ENCODE measurements at places on chromosomes 5 and 9.
A peak's percentile ranks its signal among the peaks of the same experiment; 100 is the strongest.

- DNase-seq, result peak; percentile 63
Measured at GRCh38 chr5:83608122-83608521, 112.5 kb downstream of the HAPLN1 start.

DNA sequence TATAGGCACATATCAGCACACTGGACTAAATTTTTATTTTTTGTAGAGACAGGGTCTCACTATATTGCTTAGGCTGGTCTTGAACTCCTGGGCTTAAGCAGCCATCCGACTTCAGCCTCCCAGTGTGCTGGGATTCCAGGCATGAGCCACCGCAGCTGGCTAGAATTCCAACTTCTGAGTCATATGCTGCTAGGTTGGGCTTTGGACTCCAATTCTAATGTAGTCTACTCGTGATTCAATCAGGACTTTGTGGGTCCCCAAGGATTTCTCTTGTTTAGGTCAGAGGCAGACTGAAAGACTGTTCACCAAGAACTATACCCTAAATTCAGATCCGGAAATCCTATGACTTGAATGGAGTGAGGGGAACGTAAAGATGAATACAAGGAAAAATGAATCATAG lies 68.2 kb upstream of the CHD1 start:
- no peak for DNase-seq

- no peak for DNase-seq
Measured at GRCh38 chr9:27188426-27188825, 79.4 kb downstream of the TEK start.

DNA sequence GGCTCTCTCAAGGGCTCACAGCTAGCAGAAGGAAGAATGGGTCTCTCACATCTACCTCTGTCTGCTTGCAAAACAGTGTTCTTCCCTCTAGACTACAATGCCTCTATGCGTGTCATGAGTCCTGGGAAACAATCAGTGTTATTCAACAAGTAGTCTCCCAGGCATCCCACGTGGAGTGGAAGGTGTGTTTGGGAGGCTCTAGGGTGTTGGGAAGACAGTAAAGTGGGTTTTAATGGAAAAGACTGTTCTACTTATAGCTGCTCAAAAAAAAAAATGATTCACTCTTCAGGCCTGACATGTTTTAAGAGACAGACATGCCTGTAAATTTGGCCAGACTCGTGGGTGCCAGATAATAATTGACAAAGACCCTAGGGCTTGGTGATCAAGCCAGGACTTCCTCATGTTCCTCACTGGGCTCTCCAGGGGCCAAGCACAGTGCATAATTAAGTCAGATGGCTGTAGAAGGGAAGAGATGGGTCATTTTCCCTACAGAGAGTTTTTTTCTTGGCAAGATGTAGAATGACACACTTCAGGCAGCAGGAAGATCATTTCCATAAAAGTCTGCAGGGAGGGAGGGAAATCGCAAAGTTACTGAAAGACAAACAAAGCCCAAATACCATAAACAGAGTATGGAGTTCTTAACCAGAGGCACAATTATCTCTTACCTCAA lies 246.4 kb downstream of the ACTL7B start:
- DNase-seq, result no peak

- DNase-seq, result no peak
Measured at GRCh38 chr5:170554521-170555267, 50.9 kb downstream of the KCNIP1 start.

DNA sequence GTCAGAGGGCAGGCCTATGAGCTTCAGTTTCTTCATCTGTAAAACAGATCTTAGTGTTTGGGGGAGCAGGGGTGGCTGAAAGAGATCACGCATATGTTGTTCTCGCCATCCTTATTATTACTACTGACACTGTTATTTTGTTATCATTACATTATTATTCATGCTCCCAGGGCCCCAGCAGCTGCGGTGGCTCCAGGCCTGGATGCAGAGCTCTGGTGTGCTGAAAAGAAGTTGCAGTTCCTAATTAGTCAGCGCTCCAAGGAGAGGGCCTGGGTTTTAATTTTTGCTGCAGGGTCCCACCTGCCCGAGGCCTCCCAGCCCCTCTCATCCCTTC lies 19.5 kb downstream of the CXXC5 start:
- no peak for DNase-seq

DNA sequence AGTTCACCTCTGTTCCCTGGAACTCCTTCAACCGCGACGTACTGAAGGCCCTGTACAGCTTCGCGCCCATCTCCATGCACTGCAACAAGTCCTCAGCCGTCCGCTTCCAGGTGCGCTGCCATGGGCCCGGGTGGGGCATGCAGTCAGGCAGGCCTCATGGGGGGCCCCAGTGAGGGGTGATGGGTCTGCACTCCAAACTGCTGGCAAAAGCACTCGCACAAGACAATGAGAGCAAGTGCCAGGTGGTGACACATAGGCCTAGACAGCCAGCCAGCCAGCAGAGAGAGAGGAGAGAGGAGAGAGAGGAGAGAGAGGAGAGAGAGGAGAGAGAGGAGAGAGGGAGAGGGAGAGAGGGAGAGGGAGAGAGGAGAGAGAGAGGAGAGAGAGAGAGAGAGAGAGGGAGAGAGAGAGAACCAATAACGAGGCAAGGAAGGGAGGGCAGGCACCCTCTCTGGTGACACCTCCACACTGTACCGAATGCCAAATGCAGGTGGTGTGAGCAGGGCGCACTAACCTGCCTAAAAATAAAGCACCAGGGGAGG lies 21.0 kb downstream of the DBH start:
- DNase-seq, result no peak

DNA sequence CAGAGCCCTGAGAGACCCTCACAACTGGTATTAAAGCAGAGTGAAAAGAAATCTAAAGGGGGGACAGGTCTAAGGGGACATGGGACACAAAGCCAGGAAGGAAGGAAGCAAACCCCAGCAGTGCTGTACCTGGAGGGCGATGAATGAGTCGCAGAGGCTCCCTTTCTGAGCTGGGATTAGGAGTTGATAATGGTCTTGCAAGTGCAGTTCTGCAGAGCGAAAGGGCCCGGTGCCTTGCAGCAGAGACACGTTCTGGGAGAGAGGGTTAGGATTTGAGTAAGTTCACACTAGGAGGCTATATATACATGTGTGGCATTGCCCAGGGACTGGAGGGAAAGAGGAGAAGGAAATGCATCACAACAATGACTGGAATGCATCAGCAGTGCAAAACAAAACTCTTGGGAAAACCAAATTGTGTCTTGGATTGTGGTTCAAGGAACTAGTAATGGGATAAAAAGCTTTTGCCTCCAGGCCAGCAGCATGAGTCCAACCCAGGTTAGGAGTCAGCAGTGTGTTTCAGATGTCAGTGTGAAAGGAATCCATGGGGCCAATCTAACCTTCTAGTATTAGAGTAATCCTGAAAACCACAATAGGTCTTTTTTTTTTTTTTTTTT lies 38.8 kb upstream of the LIFR start:
- no peak for DNase-seq

- DNase-seq, result peak; percentile 23
Measured at GRCh38 chr5:157516006-157516405, 56.0 kb downstream of the NIPAL4 start.

- DNase-seq, result no peak
Measured at GRCh38 chr5:126746290-126746689, 30.6 kb upstream of the LMNB1 start.

DNA sequence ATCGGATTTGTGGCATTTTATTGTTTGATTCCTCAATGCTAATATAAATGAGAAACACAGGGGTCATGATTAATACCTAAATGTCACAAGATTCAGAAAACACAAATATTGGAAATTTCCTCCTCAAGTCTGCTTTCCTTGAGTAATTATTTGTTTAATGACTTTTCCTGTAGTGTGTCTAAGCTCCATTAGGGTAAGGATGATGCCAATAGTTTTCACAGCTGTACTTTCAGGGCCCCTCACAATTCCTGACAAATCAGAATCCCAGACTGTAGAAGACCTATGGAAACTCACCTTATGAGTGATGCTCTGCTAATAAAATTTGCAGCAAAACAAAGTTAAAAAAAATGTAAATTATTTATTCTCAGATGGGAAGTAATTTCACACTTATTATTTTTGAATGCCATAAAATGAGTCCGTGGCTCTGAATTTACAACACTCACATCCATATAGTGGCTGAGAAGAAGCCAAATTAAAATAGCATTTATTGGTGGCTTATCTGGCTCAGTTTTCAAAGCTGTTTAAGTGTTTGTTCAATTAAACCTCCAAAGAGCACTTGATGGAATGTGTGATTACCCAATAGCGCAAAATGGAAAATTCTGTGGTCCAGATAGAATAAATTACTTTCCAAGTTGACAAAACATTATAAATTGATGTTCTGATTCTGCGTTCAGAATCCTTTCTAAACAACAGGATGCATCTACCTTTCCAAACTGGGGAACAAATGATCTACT lies 1.6 kb upstream of the SPINK14 start:
- no peak for DNase-seq

- no peak for DNase-seq
Measured at GRCh38 chr5:116502616-116503015, 72.0 kb downstream of the SEMA6A start.

GRCh38 chr9:37937366-37937765 lies 33.4 kb upstream of the SLC25A51 start:
- no peak for DNase-seq

- no peak for DNase-seq
Measured at GRCh38 chr9:133701321-133701980, 36.7 kb downstream of the SARDH start.

- no peak for DNase-seq
Measured at GRCh38 chr9:31140316-31140715, 1244.1 kb upstream of the ACO1 start.

DNA sequence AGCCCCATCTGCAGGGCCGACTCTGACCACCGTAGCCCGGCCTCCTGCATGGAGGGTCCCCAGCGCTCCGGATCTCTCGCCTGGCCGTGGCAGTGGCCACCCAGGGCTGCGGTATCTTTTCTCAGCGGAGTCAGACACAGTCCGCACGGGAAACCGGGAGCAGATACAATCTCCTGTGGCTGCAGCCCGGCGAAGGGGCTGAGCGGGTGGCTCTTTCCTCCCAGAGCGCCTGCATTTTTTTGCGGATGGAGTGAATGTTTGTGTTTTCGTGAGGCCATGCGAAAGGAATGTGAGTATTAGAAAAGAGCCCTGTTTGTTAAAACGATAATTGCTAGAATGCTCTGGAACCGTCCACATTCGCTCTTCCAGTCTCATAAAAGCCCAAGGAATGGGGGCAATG lies 53.4 kb upstream of the PTCH1 start:
- no peak for DNase-seq

DNA sequence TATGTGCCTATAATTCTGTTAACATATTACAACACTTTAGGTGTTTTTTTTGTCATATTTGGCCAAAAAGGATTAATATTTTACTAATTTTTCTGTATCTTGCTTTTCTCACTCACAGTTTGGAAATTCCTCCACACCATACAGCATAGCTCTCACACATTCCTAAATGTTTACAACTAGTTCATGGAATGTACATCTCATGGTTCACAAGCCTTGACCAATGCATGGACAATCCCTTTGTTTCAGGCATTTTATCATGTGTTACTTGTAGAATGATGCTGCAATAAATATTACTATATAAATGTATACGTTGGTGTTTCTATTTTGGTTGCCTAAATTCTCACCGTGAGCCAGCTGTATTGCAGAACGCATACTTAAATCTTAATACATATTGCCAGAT lies 80.5 kb upstream of the SPATA31C2 start:
- DNase-seq, result no peak
